Vagina (tissue), 2 donors: ENCODE measurements at places on chromosomes 13 and 19. TPM values are rescaled to one million over a fixed set of nuclear protein-coding genes. Genes with fewer than 3 reads are reported as not detected.

The IRF2BP1 gene
- 32.2 TPM for total RNA-seq

The TEX26 gene
- not detected for total RNA-seq

The MAST1 gene
- 1.2 TPM for total RNA-seq

The LYPD3 gene
- 247 TPM for total RNA-seq

The ZNF574 gene
- total RNA-seq = 26.5 TPM

The ATP4A gene
- total RNA-seq = not detected

The PRODH2 gene
- total RNA-seq = not detected

The TGFBR3L gene
- total RNA-seq = 1.5 TPM

The POLRMT gene
- total RNA-seq = 33.9 TPM

The SIGLECL1 gene
- total RNA-seq = not detected

DNA sequence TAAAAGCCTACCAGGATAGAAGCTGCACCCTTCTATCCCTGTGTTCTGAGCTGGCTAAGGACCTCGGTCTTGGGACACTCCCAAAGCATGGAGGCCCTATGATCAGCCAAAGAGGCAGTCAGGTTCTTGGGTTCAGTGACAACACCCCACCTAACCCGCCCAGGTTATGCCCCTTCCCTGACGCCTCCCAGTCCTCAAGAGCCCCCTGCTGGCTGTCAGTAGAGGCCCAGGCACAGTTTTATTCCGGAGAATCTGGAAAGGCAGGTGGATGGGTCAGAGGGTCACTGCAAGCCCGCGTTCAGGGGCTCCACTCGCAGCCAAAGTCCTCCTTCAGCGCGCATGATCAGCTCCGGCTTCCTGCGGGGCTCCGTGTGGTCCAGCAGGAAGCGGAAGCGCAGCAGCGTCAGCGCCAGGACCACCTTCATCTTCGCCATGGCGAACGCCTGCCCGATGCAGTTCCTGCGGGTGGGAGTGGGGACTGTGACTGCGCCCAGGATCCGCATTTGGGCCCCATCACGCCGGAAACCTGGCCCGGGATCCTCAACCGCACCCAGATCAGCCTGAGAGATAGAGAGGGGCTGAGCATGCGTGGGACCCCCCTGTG, 22.3 kb downstream of the OR10H3 start:
- no peaks in the 10 kb centered on the region for H3K4me1 ChIP-seq
- H3K27me3 ChIP-seq = no peaks in the 10 kb centered on the region
- H3K27ac ChIP-seq = no peak overlapping the region
- H3K36me3 ChIP-seq = no peaks in the 10 kb centered on the region

DNA sequence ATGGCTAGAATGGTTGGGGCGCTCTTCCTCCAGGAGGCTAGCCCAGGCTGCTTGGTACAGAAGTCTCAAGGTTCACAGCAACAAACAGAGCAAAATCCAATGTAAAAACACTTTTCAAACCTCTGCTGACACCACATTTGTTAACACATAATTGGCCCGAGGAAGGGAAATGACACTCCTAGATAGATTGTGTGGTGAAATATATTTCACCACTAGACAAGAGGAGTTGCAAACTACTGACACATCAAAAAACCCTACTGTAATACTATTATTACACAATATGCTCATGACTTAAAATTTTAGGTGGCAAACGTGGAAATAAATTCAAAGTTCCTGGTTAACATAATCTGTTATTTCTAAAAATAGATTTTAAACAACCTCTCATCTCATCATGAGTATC, 643.6 kb downstream of the PCDH9 start:
- H3K27ac ChIP-seq = no peak overlapping the region
- no peaks in the 10 kb centered on the region for H3K27me3 ChIP-seq
- H3K4me3 ChIP-seq = no peak overlapping the region
- H3K36me3 ChIP-seq = no peaks in the 10 kb centered on the region
- no peaks in the 10 kb centered on the region for H3K4me1 ChIP-seq

- H3K36me3 ChIP-seq = no peaks in the 10 kb centered on the region
- H3K4me1 ChIP-seq = peaks cover 28% of the 10 kb centered on the region
- no peak within 1 kb of the TSS for H3K4me3 ChIP-seq
- H3K27ac ChIP-seq = peak within 1 kb of the TSS; percentile 22
These were observed at the start of gene PDE4C for GRCh38 chr19:18225702-18226468. TSS of gene PDE4C (minus strand) at chr19:18226438. CDS start at chr19:18226415, 23 bp downstream.

GRCh38 chr13:30826911-30827577, 79.0 kb upstream of the MEDAG start:
- no peak overlapping the region for H3K4me3 ChIP-seq

GRCh38 chr13:49536144-49536873, 40.6 kb downstream of the PHF11 start:
- no peak overlapping the region for H3K27ac ChIP-seq
- no peaks in the 10 kb centered on the region for H3K4me1 ChIP-seq
- no peak overlapping the region for H3K4me3 ChIP-seq
- peaks cover 20% of the 10 kb centered on the region for H3K36me3 ChIP-seq
- H3K27me3 ChIP-seq = no peaks in the 10 kb centered on the region
- DNase-seq = no peak

DNA sequence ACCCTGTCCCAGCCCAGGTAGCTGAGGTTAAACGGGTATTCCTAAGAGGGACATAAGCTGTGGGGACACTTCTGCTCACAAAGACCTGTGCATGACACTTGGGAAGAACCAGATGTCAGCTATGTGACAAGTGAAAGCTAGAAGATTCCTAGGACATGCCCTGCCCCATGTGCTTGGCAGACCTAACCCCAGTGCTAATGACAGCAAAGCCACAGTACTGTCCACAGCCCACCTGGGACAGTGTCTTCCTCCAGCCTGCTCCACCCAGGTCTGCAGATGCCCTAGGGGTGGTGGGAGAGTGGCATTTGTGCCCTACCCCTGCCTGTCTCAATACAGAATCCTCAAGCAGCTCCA, 18.4 kb upstream of the EPHX3 start:
- peaks cover 79% of the 10 kb centered on the region for H3K4me1 ChIP-seq
- H3K27me3 ChIP-seq = no peaks in the 10 kb centered on the region
- H3K4me3 ChIP-seq = no peak overlapping the region
- peak overlapping the region; percentile 91 for H3K27ac ChIP-seq

- no peaks in the 10 kb centered on the region for H3K27me3 ChIP-seq
- H3K36me3 ChIP-seq = peaks cover 15% of the 10 kb centered on the region
- H3K4me1 ChIP-seq = no peaks in the 10 kb centered on the region
- no peak overlapping the region for H3K4me3 ChIP-seq
- no peak for DNase-seq
- no peak overlapping the region for H3K27ac ChIP-seq
These were observed 24.5 kb downstream of the TFDP1 start for GRCh38 chr13:113608967-113609533.

DNA sequence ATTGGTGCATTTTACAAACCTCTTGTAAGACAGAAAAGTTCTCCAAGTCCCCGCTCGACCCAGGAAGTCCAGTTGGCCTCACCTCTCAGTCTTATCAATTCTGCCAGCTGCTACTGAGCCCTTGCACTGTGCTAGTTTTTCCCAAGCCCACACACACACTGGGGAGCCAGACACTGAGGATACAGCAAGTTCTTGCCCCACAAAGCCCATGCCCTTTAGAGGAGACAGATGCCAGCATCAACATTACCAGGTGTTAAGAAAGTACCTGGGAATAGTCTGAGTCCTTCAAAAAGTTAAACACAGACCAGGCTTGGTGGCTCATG, 175.0 kb downstream of the PTPRS start:
- H3K27ac ChIP-seq = no peak overlapping the region
- DNase-seq = no peak
- no peaks in the 10 kb centered on the region for H3K36me3 ChIP-seq
- no peak overlapping the region for H3K4me3 ChIP-seq
- H3K4me1 ChIP-seq = no peaks in the 10 kb centered on the region
- no peaks in the 10 kb centered on the region for H3K27me3 ChIP-seq

DNA sequence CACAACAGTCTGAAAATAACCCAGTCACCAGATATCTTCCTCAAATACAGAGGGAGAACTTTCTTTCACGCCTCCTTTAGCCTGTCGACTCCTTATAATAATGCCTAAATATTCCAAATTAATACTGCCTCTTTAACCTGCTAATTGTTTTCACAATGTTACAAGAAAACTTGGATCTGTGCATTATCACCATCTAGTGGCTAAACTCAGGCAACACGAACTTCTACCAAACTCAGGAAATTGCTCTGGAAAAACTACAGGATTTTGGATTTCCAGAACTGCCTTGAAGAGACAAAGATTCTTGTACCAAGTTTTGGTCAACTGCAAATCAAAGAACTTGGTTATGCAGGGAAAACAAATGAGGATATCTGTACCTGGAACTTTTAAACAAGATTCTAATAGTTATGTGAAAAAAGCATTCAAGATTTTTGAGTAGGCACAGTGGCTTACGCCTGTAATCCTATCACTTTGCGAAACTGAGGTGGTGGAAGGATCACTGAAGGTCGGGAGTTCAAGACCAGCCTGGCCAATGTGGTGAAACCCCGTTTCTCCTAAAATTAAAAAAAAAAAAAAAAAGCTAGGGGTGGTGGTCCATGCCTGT, 10.8 kb downstream of the CLN5 start:
- H3K27me3 ChIP-seq = no peaks in the 10 kb centered on the region
- H3K4me3 ChIP-seq = no peak overlapping the region
- peaks cover 21% of the 10 kb centered on the region for H3K36me3 ChIP-seq
- no peak for DNase-seq
- peaks cover 47% of the 10 kb centered on the region for H3K4me1 ChIP-seq
